ENCODE measurements at places on chromosomes 1 and 21.

DNA sequence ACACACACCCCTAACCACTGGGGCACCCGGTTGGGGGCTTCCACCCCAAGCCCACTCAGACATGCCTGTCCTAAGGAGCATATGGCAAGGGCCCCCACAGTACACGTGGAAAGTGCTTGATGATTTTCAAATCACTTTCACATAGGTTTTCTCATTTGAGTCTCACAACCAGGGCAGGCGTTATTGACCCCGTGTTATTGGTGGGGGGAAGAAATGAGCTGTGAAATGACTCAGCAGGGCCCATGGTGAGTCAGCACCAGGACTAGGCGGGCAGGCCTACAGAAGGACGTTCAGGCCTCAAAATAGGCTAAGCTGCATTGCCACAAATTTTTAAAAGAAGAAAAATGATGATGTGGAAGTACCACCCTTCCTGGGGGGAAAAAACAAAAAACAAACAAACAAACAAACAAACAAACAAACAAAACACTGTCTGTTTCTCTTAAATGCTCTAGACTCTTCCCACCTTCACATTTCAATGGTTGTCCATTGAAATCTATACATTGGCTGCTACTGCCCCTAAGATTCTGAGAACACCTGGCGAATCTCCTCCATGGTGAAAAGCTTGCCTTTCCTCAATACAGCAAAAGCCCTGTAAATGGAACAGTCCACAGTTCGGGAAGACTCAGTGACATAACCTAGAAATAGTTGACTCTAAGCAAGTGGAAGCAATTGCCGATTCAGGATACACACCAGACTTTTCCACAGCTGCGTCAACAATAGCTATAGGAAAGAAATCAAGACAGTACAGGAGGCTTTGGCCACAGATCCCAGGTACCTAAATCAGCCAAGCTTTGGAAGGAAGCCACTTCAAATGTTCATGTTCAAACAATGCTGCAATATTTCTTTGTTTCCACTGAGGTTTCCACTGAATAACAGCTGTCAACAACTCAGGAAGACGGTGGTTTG, 234.7 kb downstream of the TOMM20 start:
- DNase-seq, result no peak

DNA sequence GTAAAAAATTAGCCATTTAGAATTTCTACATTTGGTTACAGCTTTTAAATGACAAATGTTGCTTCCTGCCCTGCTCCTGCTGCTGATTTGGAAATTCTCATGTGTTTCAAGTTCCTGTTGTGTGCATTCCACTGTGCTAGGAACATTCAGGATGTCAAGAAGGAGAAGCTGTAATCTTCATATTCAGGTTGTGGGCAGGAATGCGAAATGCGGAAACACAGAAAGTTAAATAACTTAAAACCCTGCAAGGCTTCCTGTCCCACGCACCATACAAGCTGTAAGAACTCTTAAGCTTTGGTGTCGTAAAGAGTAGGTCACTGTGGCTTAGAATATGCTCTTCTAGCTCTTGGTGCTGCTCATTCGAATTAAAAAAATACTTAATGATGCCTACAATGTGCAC, 52.6 kb downstream of the S100B start:
- DNase-seq, result no peak

DNA sequence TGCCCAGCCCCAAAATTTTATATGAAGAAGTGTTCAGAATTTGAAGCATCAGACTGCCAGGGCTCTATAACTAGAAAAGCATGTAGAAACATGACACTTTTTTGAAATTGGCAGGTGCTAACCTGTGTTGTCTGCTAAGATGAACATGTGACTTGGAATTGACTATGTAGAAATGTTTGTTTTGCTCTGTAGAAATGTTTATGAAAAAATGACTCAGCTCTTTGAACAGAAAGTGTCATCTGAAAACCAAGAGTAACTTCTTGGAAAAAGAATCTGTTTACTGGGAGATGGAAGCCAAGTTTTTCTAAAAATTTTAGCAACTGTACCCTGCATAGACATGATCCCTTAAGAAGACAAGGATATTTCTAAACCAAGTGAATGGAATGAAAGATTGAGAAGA, 59.2 kb downstream of the LHX9 start:
- DNase-seq, result no peak

GRCh38 chr1:231970684-231971083, 344.1 kb downstream of the DISC1 start:
- DNase-seq, result no peak

- DNase-seq, result no peak
Measured at GRCh38 chr1:6504887-6505286, 13.4 kb upstream of the PLEKHG5 start.

DNA sequence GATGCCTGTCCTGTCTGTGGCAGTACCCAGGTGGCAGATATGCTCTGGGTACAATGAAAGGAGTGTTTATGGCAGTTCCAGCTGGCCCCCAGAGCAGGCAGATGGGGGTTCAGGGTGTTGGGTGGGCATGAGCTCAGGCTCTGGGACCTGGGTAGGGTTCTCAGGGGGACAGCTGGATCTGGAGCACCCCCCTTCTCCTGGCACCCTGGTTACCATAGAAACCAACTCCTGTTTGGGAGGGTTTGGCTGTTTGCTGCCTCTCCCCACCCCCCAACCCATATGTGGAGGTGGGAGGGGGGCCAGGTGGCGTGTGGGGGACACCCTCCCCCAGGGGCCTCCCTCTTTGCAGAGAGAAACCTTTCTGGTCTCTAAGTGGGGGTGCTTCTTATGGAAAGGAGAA, 7.1 kb downstream of the FOXO6 start:
- no peak for DNase-seq

- DNase-seq, result no peak
Measured at GRCh38 chr1:155833665-155834295, 23.2 kb downstream of the GON4L start.

DNA sequence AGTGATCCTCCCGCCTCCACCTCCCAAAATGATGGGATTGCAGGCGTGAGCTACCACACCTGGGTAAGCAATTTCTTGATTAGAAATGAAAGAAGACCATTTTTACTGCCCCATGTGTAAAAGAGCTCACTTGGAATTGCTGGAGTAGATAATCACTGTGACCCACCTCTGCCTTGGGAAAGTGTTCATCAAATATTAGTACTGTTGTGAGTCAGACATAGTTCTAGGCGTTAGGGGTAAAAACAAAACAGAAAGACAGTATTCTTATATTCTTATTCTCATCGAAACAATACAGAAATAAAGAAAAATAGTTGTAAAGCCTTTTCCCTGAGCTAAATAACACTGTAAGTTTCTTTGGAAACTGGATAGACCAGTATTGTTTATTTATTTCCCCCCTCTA, 36.2 kb downstream of the CELF3 start:
- no peak for DNase-seq

DNA sequence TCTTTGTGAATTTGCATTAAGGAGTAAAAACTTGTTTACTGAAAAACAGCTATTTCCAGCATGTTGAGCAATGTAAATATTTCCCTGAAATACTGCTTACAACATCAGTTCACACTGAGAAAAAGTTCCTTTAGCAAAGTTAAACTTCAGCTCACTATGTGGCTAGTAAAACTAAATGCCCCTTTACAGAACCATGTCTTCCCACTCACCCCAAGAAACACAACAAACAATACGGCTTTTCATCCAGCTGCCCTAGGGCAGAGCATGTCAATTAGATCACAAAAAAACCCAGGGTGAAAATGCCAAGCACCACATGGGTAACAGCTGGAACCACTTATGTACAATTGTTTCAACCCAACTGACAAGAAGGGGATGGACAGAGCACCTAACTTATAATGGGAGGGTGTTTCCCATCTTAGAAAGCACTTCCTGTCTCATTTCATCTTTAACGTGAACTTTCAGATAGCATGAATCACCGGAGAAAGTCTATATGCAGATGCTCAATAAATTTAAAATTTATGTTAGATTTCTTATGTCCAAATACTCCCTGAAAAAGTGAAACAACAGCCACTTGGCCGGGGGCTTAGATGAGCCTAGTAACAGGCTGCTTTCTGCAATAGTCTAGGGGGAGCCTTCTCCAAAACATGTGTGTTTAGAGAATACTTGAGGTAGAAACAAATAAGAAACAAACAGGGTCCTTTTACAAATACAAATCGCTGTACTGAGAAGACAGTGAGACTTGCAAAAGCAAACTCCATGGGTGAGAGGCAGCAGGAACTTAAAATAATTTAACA, 6.6 kb downstream of the NID1 start:
- DNase-seq, result no peak

DNA sequence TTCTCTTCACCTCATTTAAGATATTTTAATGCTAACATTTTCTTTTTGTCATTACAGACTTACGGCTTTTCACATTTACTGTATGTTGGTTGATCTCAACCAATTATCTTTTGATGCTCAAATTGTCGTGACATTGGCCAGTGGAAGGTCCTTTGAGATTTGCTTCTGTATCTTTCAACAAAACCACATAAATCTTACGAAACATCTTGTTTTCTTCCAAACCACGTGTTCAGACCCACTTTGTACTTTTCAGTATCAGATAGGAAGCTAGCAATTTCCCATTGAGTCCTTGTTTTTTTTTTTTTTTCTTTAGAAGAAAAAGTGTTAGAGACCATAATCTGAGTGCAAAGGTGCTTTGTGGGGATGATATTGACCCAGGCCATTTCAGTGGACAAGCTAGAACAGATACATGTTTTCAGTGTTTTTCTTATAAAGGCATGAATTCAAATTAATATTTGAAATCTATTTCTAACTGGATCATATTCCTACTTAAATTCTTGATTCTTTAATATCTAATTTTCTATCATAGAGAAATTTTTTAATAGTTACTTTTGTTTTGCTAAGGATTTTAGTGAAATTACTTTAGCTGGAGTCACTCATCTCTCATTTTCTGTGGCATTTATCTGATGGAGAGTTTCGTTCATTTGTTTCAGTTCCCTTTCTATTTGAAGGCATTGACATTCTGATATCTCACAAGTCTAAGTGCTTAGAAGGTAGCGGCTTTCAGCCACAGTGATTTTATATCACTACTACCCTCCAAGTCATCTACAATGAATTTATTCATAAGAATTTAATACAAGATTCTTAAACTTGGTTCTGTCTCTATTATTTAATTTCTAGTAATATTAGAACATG, 26.7 kb downstream of the ATG4C start:
- no peak for DNase-seq

DNA sequence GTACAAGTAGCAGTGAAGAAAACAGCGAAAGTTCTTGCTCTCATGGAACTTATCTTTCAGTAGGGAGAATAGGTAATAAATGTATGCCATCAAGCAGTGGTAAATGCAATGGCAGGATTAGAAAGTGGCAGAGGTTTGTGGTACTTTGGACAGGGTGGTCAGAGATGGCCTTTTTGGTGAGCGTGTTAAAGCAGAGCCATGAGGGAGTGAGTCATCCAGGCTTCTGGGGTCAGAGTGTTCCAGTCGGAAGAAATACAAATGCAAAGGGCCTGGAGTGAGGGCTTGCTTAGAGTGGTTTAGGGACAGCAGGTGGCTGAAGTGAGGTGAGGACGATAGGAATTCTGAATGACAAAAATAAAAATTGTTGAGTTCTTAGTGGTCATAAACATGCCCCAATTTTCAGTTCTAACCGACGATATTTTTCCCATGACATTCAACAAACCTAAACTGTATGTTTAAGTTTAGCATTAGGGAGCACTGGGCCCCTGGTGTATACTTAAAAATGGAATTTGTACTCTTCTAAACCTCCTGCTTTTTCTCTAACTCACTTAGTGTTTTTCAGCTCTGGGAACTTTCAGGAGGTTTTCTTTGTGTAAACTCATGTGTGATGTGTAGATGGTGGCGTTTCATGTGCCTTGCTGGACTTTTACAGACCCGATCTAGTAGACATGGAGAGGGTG, 78.2 kb downstream of the MACF1 start:
- DNase-seq, result no peak

GRCh38 chr1:40039245-40039756, 1.2 kb upstream of the CAP1 start:
- no peak for DNase-seq

GRCh38 chr1:186374303-186375151, 526 bp downstream of the TPR start:
- DNase-seq, result peak; percentile 16

GRCh38 chr1:68495532-68495931, 1.4 kb downstream of the DEPDC1 start:
- DNase-seq, result no peak

- DNase-seq, result no peak
Measured at GRCh38 chr1:227907439-227908015, 40.2 kb downstream of the WNT9A start.

- DNase-seq, result no peak
Measured at GRCh38 chr21:44738621-44739020, 27.2 kb upstream of the TSPEAR start.

GRCh38 chr1:24139841-24140425, 3.0 kb downstream of the IL22RA1 start:
- no peak for DNase-seq

DNA sequence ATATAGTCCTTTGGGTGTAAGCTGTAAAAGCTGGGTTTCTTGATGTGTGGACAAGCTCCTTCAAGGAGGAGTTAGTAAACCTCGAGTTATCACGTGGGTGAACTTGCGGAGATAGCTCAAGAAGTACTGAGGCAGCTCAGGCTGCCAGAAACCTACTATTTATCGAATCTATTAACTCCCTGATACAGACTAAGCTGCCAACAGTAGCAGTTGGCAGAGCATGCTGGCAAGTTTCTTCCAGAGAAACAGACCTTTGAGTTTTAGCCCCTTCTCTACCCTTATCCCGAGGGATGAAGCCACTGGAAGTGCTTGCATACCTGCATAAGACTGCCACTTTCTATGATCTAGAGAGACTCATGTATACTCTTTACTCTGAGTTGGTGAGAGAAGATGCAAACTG, 624.5 kb upstream of the USP24 start:
- DNase-seq, result no peak

GRCh38 chr1:47867438-47868347, 129.5 kb downstream of the TRABD2B start:
- DNase-seq, result no peak

- DNase-seq, result no peak
Measured at GRCh38 chr1:35924838-35925237, 6.1 kb upstream of the AGO3 start.

DNA sequence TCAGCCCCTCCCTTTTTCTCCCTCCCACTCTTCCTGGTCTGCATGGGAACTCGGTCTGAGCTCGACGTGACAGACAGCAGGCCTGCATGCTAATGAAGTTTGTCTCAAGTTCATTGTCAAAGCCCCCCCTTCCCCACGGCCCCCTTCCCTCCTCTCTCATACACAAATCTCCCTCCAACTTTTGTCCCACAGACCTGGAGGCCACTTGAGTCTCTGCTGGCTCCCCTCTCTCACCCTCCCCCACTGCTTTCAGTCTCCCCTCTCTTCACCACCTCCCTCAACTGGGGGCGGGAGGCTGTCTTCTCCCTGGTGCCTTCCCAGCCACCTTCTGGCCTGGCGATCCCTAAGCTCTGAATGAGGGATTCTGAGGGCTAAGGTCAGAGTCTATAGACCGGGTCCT, 61.3 kb downstream of the RHBG start:
- DNase-seq, result no peak

DNA sequence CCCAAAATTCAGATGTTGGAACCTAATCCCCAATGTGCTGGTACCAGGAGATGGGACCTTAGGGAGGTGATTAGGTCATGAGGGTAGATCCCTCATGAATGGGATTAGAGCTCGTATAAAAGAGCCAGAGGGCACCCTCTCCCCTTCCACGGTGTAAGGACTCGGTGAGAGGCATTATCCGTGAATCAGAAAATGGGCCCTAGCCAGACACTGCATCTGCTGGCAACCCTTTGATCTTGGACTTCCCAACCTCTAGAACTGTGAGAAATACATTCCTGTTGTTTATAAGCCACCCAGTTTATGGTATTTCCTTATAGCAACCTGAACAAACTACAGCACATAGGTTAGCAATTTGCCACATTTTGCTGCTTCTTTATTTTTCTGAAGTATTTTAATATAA, 14.5 kb upstream of the JAM2 start:
- DNase-seq, result no peak

Data from GM04503 (cell line).